GM03348 (cell line): ENCODE measurements at places on chromosomes 1 and 21.

- DNase-seq = no peak
These were observed 144.6 kb downstream of the GALNT2 start for GRCh38 chr1:230211436-230212145.

DNA sequence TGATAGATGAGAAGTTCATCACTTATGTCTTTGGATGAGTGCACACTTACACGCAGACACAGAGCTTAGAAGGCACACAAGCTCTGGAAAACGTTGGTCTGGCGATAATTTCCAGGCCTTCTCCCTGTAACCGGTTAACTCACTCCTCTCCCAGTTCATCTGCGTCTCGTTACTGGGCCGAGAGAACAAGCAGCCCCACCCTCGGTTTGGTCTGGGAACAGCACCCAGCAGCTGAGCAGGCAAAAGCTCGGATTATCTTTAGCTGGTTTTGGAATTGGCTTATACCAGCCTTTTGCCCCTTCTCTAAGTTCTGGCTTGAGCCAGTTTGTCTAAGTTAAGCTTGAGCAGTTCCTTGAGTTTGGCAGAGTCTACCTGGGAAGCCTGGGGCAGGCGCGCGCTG is 27.3 kb upstream of the COL6A1 start:
- peak; percentile 78 for DNase-seq

- DNase-seq = peak; percentile 68
These were observed 84.1 kb downstream of the PLPPR5 start for GRCh38 chr1:98920441-98921110.

GRCh38 chr1:8097077-8097799 is 71.1 kb upstream of the ERRFI1 start:
- peak; percentile 62 for DNase-seq

DNA sequence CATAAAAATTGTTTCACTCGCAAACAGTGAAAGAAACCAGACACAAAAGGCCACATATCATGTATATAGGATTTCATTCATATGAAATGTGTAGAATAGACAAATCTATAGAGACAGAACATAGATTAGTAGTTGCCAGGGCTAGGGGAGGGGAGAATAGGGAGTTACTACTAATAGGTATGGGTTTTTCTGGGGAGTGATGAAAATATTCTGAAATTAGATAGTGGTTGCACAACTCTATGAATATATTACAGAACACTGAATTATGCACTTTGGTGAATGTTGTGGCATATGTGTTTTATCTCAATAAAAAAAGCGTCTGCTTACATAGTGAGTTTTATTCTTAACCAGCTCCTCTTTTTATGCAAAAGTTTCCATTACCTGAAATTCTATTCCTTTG is 21.6 kb downstream of the SYT14 start:
- no peak for DNase-seq

- no peak for DNase-seq
These were observed 212.7 kb downstream of the PTBP2 start for GRCh38 chr1:96934282-96934681.

DNA sequence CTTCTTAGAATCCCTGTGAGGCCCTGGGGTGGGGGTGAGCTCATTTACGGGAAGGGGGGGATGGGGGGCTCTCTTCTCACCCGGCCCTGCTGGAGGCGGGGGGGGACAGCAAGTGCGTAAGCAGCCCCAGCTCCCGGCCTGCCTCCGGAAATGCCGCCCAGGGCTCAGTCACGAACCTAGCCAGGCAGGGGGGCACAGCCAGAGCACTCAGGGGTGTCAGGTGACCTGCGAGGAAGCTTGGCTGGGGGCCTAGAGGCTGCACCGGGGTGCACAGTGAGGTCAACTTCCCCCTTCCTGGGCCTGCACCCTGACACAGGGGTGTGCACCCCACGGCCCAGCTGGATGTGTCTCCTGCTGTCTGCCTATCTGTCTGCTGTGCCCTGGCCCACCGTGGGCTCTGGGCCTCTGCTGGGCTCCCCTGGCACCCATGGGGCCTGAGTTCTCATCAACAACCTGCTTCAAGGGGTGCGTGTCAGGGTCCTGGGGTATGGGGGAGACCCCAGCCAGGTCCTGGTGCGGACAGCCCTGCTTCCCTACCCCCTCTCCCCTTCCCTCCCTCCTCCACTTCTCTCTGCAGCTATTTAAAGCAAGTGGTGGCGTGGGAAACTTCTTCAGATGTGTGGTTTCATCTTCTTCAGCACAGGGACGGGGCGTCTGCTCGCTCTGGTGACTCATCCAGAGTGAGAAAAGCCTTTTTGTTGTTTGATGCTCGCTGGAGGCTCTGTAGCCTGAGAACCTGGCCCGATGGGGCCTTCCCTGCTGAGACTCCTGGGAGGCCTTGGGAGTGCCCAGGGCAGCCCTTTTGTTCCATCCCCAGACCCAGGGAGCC is 92.5 kb upstream of the RUNX3 start:
- DNase-seq = peak; percentile 82

GRCh38 chr1:85343612-85344255 is 67.3 kb upstream of the BCL10 start:
- peak; percentile 52 for DNase-seq

DNA sequence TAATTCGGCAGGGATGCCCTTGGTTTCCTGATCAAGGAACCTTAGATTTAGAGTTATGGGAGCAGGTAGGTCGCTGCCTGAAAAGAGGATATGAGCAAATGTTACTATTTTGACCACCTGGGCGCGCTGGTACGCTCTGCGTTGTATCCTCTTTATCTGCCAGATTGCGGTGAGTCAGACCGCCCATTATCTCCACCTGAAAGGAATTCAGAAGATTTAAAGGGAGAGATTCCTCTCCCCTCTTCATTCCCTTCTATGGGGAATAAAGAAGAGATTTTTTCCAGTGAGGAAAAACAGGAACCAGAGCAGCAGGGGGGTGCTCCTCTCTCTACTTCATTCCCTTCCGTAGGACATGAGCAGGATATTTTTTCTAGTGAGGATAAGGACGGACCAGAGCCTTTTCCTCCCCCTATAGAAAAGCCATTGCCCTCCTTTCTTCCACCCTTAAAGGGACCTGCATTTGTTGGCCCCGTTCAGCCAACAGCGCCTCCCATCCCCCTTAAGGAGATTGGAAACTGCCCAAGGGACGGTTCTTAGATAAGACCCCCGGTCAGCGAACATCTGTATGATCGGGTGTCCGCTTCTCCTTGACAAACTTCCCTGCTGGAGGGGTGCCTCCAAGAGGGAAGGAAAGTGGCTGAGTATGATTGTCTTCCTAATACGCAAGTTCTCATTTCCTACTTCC is 34.1 kb downstream of the CLCA1 start:
- DNase-seq = no peak

DNA sequence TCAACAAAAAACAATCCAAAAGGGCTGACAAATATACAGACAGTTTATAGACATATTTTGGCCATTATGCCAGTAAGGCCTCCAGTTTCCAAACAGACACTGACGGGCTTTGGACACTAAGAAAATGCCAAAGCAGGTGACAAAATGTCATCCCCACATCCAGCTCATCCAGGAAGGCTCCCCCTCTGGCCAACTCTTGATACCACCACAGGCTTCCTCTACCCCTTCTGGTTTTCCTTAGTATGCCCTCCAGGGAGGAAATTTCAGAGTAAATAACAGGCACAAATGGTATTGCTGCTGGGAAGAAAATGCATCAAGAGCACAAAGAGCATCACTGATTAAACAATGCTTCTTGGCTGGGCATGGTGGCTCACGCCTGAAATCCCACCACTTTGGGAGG is 225.3 kb downstream of the VAV3 start:
- no peak for DNase-seq

- no peak for DNase-seq
These were observed 148.9 kb downstream of the AJAP1 start for GRCh38 chr1:4803335-4803734.

- DNase-seq = no peak
These were observed 28.8 kb downstream of the SERBP1 start for GRCh38 chr1:67401443-67401842.

DNA sequence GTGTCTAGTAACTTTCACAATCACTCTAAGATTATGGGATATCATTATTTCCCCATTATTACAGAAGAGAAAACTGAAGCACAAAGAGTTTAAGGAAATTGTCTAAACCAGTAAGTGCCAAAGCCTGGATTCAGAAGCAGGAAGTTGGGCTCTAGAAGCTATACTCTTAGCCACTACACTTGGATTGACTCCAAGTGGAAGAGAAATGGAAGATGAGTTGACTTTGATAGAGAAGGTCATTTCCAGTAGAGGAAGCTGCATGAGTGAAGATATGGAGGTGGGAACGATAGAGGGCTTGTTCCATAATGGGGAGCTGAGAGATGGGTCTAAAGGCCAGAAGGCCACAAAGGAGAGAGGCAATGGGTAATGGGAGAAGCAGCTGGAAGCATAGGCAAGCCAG is 11.7 kb upstream of the TDRD10 start:
- DNase-seq = no peak

DNA sequence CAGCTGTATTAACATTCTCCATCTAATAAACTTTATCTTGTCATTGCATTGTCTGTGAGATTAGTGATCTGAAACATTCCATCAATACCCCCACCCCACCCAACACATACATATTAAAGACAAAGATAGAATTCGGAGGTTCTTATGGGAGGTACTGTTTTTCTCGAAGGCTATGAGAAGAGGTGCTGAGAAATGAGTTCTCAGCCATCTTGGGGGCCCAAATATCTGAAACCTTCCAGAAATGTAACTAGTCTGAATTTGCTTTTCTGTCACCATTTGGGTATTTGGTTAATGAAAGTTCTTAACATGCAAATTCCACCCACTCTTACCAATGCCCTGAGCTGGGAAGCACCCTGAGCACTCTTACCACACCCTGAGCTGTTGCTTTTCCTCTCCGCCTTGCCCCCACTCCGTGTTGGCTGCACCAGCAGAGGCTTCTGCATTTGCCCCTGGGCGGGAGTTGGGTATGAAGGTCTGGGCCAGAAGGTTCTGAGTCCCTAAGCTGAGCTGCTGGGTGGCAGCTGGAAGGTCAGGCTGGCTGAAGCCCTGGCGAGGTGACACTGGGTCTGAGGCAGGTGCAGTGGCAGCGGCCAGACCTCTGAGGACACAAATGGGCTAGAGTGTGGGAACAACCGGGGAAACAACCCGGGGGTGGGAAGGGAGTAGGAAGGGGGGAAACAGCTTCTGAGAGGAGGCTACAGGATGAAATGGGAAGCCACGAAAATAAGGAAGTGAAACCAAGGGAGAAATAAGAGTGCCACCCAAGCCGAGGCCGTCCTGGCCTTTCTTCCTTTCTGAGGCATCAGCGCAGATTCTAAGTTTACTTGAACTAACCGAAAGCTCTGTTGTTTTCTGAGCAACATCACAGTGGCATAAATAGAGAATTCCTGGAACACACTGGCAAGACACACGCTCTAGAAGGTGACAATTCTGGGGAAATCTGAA is 26.3 kb upstream of the IER5 start:
- no peak for DNase-seq

DNA sequence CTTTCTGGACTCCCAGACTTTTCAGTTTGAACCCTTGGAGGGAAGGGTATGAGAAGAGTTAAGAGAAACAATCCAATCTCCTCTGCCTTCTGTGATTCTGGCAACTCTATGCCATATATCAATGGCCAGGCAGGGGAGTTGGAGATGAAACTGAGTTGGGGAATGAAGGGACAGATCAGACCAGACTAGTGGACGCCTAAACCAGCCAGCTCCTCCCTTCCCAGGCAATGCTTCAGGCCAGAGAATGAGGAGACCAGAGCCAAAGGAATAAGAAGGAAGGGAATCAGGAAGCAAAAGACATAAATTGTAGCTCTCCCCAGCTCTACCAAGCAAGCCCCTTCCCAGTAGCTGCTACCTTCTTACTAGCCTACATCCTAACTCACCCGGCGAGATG is 22.7 kb downstream of the PLEKHA6 start:
- no peak for DNase-seq
